ENCODE measurements at places on chromosomes 11 and 22.

DNA sequence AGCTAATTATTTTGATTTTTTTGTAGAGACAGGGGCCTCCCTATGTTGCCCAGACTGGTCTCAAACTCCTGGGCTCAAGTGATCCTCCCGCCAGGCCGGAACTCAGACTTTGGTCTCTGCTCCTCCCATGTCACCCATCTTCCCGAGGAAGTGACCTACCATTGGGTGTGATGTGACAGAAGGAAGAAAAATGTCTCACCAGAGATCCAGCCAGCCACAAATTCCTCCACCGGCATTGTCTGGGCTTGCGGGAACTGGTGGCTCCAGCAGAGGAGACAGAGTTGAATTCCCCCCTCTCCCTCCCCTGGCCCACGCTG lies 772 bp downstream of the SLC25A45 start:
- DNase-seq = no peak

DNA sequence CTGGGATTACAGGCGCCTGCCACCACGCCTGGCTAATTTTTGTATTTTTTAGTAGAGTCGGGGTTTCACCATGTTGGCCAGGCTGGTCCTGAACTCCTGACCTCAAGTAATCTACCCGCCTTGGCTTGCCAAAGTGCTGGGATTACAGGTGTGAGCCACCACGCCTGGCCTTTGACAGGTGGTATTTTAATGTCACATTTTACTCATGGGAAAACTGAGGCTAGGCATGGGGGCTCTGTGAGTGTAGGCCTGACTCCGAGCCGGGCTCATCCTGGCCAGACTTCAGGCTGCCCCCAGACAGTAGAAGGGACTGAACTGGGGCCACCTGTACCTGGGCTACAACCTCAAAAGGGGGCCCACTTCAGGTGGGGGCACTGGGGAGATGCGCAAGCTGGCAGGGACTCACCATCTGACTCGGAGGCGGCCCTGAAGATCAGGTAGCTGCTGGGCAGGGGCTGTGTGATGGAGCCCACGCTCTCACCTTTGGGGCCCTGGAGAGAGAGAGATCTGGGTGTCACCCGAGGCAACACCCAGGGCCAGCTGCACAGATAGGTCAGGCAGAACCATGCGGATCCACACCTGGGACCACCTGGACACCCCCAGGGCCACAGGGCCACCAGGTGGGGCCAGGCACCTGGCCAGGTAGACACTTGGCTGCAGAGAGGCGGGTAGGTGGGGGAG lies 45.8 kb downstream of the OSBPL5 start:
- DNase-seq = no peak

- no peak for DNase-seq
Observed at GRCh38 chr22:35746946-35747703, 29.5 kb downstream of the APOL5 start.

DNA sequence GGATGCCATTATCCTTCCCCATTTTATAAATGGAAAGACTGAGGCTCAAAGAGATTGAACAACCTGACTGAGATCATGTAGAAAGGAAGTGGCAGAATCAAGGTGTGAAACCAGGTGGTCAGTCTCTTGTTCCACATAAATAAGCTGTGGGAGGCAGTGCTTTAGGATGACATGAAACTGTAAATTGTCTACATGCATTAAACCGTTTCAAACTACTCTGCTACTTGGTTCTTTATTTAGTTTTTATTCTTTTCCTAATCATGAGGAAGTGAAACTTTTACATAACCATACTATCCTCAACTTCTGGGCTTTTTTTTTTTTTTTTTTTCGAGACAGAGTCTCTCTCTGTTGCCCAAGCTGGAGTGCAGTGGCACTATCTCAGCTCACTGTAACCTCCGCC lies 34.9 kb downstream of the CADM1 start:
- no peak for DNase-seq

DNA sequence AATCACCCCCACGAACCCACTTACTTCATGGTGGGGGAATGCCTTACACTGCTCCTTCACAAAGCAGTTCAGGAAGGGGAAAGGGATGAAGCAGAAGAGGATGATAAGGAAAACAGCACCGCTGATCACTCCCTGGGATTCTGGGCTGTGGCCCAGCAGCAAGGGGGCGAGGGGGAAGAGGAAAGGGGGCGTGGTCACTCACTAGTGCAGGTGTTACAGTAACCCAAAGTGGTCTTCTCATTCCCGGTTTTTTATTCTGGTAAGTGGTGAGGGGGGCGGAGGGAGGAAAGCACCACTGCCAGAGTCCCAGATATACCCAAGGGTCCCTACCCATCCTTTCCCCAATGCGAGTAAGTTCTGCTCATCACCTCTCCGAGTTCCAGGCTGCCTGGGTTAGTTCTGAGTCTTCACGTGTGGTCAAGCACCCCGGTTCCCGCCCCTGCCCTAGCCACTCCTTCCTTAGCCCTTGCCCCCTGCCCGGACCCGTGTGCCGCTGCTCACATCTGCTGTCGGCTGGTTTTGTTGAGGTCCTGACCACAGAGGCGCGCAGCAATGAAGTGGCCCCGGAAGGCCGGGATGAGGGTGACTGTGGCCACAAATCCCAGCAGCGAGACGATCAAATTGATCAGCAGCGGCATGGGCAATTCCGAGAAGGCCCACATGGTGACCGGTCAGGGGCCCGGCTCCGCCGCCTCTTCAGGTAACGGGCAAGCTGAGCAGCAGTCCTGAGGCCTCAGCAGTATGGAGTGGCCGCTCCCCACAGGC lies 477 bp downstream of the DPAGT1 start:
- DNase-seq = no peak

DNA sequence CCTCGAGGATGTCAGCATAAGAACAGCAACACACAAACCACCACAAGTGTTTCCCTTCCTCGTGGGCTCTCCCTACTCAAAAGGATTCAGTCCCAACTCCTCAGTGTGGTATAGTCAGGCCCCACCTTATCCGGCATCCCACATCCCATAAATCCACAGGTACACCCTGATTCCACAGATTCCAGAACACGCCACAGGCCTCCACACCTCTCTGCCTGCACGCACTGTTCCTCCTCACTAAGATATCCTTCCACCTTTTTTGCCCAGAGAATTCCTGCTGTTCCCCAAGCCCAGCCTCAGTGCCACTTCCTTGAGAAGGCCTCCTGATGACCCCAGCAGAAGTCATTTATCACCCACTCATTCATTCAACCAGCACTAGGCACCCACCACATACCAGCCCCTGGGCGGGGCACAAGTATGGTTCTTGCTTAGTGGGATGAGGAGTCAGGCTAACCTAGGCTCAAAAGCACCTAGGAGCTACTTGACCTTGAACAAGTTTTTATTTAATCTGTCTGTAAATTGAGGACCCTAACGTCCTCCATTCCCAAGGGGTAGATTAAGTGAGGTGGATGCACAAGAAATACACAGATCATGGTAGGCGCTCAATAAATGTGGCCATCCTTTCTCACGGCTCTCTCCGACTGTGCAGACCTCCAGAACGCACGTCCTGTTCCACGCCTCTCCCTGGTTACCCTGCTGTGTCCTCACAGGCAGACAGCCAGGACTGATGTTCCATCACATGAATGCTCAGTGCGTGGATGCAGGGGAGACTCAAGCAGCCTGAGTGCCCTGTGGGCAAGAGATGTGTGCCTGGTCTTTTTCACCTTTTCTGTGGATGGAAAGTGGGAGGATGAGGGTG lies 2.1 kb upstream of the KCNJ4 start:
- DNase-seq = no peak

DNA sequence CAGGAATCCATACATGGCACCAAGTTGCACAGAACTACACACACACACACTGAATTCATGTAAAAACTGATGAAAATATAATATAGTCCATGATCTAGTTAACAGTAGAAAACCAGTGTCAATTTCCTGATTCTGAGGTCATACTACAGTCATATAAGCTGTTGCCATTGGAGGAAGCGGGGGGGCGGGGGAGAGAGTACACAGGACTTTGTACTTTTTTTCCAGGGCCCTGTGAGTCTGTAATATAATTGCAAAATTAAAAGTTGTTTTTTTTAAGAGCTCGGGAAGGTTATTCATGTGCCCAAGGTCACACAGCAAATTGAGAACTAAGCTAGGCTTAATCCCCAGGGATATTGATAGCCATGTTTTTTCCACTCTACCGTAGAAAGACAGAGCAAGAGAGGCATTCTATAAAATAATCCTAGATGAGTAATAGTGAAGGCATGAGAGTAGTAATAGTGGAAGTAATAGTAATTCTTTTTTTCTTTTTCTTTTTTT lies 312.3 kb downstream of the MN1 start:
- no peak for DNase-seq

- DNase-seq = no peak
Observed at GRCh38 chr11:123510579-123510905, 80.5 kb downstream of the GRAMD1B start.

GRCh38 chr11:62516736-62517371 lies 29.8 kb downstream of the AHNAK start:
- DNase-seq = no peak

DNA sequence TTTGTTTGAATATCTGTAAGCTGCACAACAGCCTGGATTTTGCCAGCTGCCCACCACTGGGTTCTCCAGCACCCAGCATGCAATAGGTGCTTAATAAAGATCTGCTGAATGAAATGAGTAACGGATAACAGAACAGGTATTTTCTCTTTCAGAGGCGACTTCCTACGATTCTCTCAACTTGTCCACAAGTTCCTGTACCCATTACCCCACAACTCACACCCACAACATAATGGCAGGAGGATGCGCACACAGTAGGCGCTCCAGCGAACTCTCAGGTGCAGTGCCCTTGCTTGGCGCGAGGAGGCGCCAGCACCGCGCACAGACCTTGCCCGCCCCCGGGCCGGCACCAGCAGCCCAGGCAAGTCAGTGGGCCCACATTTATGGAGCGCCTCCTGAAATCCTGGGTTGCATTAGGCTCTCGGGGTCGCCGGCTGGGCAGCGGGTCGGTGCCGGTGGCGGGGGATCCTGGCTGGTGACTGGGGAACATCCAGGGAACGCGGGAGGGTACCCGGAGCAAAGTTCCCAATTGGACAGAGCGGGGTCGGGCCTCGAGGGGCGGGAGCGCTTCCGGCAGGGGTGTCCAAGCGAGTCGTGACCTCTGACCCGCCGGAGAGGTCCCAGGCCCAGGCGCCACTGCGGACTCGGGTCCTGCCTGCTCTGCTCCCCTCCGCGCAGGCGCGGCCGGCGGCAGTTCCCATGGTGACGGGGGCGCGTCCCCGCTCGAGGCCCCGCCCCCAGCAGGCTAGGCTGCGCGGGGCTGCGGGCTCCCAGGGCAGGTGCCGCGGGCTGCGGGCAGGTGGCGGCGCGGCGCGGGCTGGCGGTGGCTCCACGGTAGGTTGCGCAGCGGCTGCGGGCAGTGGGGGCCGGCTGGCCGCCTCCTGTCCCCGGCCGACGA lies at the start of gene KIAA1671:
KIAA1671 (plus strand) TSS at position 775 of the 895 bp plus-strand sequence. CDS start 75,284 bp downstream, outside the sequence.
- DNase-seq = peak; percentile 80

DNA sequence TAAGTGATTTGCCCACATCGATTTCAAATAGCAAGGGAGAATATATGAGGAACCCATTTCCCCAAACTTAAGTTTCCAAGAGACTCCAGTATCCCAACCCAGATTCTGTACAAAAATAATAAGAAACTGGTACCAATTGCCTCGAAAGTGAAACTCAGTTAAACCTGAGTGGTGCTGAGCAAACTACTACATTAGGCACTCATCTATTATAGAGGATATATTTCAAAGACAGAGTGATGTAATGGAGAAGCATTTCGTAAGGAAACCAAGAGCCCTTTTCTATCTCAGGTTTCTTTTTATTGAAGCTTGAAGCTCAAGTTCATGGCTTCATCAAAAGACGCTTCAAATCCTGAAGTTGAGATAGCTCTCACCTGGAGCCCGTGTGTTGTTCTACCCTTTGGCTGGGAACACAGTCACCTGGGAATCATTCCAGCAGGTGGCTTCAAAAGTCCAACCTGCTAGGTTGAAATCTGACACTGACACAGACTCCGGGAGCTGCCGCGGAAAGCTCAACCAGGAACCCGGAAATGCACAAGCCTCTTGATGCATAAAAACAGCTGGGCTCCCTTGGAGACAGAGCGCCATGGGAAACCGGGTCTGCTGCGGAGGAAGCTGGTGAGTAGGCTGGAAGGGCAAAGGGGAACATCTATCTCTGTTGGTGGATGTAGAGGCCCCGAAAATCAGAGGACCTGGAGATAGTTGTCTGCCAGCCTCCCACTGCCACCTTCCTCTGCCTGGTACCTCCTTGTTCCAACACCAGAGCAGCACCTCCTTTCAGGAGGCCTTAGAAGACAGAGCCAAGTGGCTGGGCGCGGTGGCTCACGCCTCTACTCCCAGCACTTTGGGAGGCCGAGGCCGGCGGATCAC lies at the start of gene C11orf52:
C11orf52 (plus strand) TSS at position 524 of the 867 bp plus-strand sequence; CDS start at position 584, 60 bp downstream.
- no peak for DNase-seq

- no peak for DNase-seq
Observed at GRCh38 chr11:68541116-68541515, 80.6 kb downstream of the PPP6R3 start.

- DNase-seq = no peak
Observed at GRCh38 chr11:85896876-85897275, 41.7 kb downstream of the CCDC83 start.

GRCh38 chr11:64834723-64835615 lies 9.5 kb downstream of the CDC42BPG start:
- DNase-seq = no peak

DNA sequence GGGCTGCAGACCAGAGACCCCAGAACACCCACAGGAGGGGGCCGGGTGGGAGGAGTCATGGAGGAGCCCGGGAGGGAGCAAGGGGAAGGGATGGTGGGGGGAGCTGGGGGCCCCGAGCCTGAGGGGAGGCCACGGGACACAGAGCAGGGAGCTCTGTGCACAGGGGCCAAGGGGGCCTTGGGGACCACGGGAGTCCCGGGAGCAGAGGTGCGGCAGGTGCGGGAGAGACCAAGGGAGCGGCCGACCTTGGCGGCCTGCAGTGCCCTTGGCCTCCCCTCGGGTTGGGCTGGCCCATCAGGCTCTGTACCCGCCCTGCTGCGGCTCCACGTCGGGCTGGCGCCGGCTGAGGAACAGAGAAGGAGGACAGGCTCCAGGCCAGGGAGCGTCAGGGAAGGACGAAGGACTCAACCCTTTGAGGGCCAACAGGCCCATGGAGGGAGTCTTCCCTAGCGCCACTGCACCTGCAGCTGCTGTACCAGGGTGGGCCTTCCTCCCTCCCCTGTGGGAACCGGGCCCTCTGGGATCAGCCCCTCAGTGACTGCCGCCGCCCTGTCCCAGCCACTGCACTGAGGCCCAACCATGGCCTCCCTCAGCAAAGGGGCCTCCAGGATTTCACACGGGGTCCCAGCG lies 17.8 kb upstream of the BRSK2 start:
- DNase-seq = no peak

- no peak for DNase-seq
Observed at GRCh38 chr11:116427903-116428637, 344.7 kb downstream of the BUD13 start.

DNA sequence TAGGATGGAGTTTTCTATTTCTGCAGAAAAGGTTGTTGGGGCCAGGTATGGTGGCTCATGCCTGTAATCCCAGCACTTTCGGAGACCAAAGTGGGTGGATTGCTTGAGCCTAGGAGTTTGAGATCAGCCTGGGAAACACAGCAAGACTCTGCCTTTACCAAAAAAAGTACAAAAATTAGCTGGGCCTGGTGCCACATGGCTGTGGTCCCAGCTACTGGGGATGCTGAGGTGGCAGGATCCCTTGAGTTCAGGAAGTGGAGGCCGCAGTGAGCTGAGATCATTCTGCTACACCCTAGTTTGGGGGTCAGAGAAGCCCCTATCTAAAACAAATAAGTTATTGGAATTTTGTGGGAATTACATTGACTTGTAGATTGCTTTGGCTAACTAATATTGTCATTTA lies 71.7 kb downstream of the FDX1 start:
- no peak for DNase-seq

All from CD4-positive, alpha-beta T cell treated with Interleukin-6 at 100 ng/mL for 8 hours (primary cell).